ENCODE measurements at places on chromosomes 3 and 15.

- DNase-seq = no peak
These were observed 269.1 kb upstream of the CFAP20DC start for GRCh38 chr3:59318881-59319280.

DNA sequence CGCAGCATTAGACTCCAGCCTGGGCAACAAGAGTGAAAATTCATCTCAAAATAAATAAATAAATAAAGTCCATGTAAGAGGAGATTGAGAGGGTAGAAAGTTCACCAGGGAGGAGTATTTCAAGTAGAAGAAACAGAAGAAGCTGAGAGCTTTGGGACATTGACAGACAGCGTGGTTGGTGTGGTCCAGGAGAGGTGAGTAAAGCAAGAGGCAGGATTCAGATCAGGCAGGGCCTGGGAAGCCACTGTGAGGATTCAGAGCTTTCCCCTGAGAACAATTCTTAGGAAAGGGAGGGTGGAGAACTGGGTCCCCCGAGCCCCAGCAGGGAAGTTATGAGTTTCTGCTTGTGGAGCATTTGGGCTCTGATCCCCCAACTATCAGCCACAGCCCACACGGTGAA is 54.2 kb upstream of the AMOTL2 start:
- DNase-seq = no peak

DNA sequence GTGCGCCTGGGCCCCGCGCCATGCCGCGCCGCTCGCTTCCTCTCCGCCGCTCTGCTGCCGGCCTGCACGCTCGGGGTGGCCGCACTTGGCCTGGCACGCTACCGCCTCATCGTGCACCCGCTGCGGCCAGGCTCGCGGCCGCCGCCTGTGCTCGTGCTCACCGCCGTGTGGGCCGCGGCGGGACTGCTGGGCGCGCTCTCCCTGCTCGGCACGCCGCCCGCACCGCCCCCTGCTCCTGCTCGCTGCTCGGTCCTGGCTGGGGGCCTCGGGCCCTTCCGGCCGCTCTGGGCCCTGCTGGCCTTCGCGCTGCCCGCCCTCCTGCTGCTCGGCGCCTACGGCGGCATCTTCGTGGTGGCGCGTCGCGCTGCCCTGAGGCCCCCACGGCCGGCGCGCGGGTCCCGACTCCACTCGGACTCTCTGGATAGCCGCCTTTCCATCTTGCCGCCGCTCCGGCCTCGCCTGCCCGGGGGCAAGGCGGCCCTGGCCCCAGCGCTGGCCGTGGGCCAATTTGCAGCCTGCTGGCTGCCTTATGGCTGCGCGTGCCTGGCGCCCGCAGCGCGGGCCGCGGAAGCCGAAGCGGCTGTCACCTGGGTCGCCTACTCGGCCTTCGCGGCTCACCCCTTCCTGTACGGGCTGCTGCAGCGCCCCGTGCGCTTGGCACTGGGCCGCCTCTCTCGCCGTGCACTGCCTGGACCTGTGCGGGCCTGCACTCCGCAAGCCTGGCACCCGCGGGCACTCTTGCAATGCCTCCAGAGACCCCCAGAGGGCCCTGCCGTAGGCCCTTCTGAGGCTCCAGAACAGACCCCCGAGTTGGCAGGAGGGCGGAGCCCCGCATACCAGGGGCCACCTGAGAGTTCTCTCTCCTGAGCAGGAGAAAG is 951 bp downstream of the GPR62 start:
- peak; percentile 47 for DNase-seq

DNA sequence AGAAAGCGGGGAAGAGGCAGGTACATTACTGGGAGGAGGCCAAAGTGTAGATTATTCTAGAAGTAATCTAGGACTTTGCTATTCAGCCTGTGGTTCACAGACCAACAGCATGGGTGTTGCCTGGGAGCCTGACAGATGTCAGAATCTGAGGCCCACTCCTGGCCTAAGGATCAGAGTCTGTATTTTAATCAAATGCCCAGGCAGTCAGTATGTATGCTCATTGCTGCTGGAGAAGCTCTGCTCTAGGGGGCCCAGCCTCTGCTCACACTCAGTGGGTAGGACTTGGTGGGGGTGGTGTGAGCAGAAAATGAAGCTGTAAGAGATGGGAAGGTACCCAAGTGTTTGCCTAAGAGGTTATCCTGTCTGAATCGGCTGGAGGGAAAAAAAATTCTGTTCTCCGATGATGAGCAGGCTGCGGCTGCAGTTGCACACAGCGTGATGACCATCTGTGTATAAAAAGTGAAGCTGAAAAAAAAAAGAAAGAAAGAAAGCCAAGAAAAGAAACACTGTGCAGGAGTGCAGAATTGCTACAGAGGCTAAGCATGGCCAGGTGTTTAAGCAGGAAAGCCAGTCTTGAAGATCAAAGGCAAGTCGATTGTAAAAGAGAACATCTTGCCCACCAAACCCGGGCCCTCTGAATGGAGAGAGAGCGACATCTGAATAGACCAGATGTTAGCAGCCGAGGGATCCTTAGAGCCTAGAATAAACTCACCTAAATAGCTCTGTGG is 65.2 kb downstream of the EIF4E3 start:
- DNase-seq = no peak

Data from NCI-H1105 treated with DMSO at 0.1 percent for 48 hours (cell line).